ENCODE measurements at places on chromosomes 7 and 10.

DNA sequence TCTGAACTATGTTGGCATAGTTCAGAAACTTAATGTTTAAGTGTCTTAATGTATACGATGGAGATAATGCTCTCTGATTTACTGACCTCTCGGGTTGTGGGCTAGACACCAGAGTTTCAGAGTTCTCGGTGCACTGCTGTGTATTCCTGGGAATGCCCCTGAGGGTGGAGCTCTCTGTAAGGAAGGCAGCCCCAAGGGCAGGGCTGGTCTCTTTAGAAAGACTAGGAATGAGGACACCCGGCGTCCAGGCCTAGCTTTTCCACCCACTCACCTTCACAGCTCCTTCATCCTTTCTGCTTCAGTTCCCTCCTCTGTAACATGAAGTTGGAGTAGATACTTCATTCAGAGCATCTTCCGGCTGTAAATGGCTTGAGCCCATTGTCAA, 536.6 kb upstream of the GALNT17 start:
- DNase-seq, result no peak

- no peak for DNase-seq
These were observed 6.9 kb downstream of the MCMBP start for GRCh38 chr10:119865699-119866240.

GRCh38 chr7:78514634-78515033, 716.1 kb downstream of the PHTF2 start:
- DNase-seq, result no peak

GRCh38 chr7:15685358-15686294, 857 bp downstream of the MEOX2 start:
- no peak for DNase-seq

DNA sequence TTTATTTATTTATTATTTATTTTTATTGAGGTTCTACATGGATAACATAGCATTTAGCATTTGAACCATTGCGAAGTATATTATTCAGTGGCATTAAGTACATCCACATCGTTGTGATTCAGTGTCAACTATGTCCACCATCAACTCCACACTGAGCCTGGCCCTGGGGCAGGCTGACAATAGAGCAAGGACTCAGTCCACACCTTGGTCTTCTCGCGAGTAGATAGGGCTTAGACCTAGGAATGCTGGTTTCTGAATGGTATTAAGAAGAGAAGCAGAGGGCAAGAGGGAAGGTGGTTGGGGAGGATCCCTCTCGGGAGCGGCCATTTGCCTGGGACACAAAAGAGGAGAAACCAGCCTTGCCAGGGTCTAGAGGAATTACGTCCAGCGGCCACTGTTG, 599.2 kb upstream of the MGMT start:
- no peak for DNase-seq

DNA sequence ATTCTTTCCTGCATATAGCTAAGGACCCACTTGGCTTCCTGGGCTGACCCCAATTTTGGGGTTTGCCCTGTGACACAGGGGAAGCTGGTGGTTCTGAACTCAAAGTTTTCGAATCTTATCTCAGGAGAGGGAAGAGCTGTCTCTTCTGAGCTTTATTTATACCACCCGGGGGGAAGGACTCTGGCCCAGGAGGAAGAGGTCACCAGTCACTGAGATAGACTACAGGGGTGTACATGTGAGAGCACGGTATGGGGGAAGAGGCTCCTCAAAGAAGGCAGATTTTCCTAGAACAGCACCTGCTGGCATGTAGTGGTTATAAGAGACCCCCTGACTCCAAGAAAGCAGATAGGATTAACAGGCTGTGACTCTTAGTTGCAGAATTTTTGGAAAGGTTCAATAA, 101.8 kb upstream of the ELMO1 start:
- no peak for DNase-seq

- no peak for DNase-seq
These were observed 183.6 kb upstream of the DGKB start for GRCh38 chr7:15086131-15086611.

GRCh38 chr7:98112077-98112476, 5.4 kb downstream of the LMTK2 start:
- DNase-seq, result no peak

DNA sequence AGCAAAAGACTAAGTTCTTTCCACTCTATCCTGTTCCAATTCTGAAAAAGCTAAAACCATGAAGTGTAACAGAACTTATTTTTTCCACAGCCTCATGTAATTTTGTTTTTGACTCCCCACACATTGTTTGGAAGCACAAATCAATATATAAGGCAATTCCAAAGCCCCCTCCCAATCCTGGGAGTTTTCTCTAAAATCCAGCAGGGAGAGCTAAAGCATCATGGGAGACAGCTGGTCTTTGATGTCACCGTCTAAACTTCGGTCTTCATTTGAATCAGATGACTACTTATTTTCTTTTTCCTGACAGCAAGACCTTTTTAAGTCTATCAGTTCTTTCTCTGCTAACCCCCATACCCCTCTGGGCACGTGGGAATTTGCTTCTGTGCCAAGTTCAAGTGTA, 33.3 kb upstream of the PON1 start:
- DNase-seq, result no peak

- no peak for DNase-seq
These were observed 23.8 kb upstream of the SLF2 start for GRCh38 chr10:100888957-100889356.

- no peak for DNase-seq
These were observed 185.4 kb downstream of the DOCK4 start for GRCh38 chr7:112020800-112021199.

DNA sequence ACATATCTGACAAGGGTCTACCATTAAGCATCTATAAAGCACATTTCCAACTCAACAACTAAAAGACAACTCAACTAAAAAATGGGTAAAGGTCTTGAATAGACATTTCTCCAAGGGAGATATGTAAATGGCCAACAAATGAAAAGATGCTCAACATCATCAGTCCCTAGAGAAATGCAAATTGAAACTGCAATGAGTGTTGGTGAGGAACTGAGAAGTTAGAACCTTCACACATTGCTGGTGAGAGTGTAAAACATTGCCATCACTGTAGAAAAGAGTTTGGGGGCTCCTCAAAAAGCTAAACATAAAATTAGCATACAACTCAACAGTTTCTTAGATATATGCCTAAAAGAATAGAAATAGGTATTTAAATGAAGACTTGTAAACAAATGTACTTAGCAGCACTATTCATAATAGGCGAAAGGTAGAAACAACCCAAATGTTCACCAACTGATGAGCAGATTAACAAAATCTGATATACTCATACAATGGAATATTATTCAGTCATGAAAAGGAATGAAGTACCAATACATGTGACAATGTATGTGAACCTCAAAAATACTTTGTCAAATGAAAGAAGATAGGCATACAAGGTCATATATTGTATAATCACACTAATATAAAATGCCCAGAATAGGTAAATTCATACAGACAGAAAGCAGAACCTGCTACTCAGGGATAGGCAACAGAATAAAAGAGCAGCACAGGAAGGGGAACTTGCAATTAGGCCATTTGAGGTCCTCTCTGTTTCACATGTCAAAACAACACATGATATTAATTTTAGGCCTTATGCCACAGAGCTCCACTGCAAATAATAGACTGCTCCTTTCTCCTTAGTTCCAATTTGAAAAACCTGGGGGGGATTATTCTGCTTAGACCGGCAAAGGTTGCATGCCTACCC, 10.6 kb upstream of the LRRC72 start:
- DNase-seq, result no peak

DNA sequence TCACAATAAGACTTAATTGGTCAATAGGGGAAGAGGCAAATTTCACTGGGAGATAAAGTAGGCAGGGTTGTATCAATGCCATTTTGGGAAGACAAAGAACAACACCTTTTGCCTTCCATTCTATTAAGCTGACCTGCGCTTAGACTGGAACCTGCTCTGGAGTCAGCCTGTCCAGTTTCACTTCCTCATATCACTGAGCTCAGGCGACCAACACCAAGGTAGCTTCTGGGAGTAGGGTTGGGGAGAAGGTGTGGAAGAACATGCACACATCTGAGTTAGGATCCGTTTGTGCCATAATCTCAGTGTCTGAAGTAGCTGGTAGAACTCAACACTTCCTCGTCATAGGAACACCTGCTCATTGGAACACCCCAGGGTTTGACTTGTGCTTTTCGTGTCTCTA, 527.4 kb upstream of the IGFBP3 start:
- DNase-seq, result no peak

GRCh38 chr10:133127291-133128125, 32.5 kb upstream of the KNDC1 start:
- DNase-seq, result no peak

DNA sequence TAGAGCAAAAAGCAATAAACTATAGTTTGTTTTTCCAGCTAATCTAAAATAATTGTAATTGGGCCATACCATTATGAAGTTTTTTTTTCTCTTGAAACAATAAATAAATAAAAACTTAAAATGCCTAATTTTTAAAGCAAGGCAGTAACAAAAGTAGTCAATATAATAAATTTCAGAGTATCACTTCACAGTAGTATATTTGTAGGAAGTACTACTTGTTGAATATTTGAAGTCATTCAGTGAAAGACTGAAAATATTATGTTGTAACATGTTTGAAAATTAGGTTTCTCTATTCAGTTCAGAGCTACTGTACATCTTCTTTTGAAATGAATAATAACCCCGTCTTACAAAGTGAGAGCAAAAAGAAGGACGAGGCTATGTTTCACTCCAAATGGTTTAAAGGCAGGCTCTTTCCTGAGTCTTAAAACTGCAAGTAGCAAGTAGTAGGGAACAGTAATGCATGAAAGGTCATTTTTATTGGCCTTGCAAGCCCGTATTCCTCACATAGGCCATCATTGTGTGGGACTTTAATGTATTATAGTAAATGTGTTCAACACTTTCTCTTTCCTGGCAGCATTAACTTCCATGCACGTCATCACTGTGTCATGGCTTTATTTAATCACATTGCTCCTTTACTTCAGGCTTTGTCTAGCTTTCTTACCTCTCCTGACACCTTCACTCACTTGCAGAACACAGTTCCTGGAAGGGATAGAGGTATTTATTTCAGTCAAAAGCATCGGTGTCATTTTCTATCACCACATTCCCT, 141.4 kb downstream of the VTI1A start:
- no peak for DNase-seq

GRCh38 chr7:44320794-44321371, 4.5 kb downstream of the CAMK2B start:
- no peak for DNase-seq

- DNase-seq, result no peak
These were observed 4.2 kb downstream of the ELN start for GRCh38 chr7:74032191-74032490.

- no peak for DNase-seq
These were observed 13.7 kb upstream of the PDLIM1 start for GRCh38 chr10:95304463-95304862.

DNA sequence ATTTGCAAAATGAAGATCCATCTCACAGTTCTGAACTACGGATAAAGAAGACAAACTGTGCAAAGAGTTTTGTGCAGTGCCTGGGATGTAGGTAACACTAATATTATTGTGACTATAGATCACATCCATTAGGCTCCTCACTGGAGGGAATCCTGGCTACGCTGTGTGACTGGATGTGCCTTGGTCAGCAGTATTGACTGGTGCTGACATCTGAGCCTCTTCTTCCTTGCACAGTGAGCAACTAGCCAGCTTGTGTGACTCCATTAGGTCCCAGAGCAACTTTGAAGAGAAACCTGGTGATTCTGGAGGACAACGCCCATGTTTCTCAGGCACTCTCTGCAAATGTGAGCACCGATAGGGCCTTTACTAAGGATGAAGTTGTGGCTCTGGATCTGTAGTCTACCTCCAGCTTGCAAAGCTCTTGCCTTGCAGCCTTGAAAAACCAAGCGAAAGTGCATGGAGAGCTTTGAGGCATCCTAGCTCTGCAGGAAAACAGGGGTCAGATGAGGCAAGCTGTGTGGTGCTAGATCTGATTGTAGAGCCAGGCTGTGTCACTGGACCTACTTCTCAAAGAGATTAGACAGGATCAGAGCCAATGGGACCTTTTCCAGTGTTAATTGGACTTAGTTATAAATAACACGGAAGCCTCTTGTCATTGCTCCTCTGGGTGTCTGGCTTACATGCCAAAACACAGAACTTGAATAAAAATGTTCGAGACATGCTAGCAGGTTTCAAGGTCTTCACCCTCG, 303.6 kb upstream of the LYZL1 start:
- DNase-seq, result no peak

DNA sequence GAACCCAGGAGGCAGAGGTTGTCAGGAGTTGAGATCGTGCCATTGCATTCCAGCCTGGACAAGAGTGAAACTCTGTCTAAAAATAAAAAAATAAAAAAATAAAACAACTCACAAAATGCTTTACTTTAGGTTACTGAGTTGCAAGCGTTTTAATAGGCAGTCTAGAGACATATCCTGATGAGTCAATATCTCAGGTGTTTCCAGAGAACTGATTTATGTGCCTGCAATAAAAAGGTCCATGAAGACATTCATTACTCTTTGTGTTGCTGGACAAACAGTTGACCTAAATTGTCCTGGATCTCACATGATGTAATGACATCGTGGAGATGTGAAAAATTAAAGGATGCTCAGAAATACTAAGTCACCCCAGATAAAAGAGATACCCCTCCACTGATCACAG, 31.5 kb downstream of the CDNF start:
- no peak for DNase-seq

DNA sequence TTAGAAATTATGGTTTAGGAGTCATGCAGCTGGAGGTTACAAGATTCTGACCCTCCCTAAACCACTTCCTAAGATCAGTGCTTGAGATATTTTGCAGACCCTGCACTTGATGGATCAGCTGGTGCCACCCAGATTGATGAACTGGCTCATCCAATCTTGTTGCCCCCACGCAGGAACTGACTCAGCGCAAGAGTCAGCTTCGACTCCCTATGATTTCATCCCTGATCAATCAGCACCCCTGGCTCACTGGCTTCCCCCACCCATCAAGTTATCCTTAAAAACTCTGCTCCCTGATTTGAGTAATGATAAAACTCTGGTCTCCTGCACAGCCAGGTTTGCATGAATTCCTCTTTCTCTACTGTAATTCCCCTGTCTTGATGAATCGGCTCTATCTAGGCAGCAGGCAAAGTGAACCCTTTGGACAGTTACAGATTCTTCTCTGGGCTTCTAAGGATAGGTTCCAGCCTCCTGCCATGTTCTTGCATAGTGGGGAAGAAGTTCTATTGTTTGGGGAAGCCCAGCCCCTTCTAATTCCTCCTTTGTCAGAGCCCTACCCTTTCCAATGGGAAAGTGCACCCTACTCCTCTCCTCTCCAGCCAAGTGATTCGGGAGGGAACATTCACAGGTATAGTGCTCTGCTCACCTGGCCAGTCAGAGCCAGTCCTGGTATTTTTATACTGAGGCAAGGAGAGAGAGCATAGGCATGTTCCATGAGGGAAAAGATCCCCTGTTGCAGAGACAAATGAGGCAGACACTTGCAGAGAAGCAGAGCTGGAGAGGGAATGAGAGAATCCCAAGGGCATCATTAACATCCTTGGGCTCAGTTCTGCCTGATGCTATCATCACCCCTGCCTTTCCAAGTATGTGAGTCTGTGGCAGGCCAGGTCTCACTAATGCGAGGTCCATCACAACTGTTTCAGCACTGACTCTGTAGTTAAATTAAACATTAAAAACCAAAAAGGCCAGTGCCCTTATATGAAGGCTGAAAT, 224.4 kb upstream of the GALNT17 start:
- DNase-seq, result no peak

Data from activated T-cell treated with anti-CD3 and anti-CD28 coated beads, Interleukin-2, amount 50 U/mL, for 4 hours (primary cell).